NCI-H187 treated with DMSO at 0.1 percent for 48 hours (cell line): ENCODE measurements at places on chromosomes 2 and 18.

GRCh38 chr2:159912580-159912979, 114.6 kb upstream of the CD302 start:
- no peak for DNase-seq

DNA sequence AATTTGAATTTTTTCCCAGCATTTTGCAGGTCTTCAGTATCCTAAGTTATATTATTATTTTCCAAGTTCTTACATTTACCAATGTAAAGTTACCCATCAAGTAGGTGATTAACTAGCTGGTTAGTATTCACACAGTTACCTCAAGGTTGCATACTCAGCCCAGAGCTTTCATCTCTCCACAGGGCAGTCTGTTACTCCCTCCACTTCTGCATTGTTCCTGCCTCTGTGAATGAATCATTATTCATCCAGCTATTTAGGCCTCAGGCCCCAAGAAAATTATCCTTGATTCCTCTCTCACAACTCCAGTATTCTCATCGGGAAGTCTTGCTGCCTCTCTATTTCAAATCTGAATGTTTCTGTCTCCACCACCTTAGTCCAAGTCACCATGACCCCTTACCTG, 92.2 kb downstream of the SMC6 start:
- DNase-seq = no peak

- no peak for DNase-seq
Measured at GRCh38 chr2:97713296-97714083, at the start of gene ZAP70. TSS of gene ZAP70 (plus strand) at chr2:97713576. CDS start at chr2:97724037, 10,461 bp downstream.

GRCh38 chr2:34799556-34799955, 1200.5 kb upstream of the FAM98A start:
- DNase-seq = no peak

DNA sequence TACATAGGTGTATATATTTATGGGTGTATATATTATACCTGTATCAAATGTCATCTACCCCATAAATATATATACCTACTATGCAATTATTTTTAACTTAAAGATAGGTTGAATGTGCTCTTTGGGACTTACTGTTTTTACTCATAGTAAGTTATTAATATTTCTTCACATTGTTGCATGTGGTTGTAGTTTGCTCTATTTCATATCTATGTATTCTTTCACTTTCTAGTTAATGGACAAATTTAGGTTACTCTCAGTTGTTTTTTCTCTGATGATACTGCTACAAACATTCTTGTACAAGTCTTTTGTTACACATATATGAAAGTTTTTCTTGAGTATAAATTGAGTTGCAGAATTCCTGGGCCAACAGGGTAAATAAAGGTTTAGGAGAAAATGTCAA, 601.8 kb upstream of the ID2 start:
- no peak for DNase-seq

- DNase-seq = no peak
Measured at GRCh38 chr18:78624646-78625279, 354.9 kb upstream of the SALL3 start.

GRCh38 chr2:41846962-41847361, 200.9 kb upstream of the PKDCC start:
- DNase-seq = no peak

- DNase-seq = no peak
Measured at GRCh38 chr18:50393802-50394201, 19.0 kb downstream of the SKA1 start.

DNA sequence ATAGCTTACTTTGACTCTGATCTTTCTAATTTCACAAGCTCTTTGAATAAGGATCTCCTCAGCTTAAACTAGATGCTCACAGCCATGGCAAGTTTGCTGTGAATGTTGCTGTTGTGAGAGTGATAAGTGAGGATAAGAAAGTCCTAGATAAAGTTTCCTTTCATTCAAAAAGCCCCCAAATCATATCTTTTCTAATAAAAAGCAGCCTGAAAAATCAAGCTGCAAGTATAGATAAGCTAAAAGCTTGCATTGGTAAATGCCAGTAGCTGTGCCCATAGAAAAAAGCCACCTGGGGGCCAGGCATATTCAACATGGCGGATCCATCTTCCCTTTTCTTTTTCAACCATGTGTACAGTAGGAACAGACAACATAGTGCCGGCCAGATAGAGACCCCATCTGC, 4.3 kb downstream of the NLRC4 start:
- no peak for DNase-seq

DNA sequence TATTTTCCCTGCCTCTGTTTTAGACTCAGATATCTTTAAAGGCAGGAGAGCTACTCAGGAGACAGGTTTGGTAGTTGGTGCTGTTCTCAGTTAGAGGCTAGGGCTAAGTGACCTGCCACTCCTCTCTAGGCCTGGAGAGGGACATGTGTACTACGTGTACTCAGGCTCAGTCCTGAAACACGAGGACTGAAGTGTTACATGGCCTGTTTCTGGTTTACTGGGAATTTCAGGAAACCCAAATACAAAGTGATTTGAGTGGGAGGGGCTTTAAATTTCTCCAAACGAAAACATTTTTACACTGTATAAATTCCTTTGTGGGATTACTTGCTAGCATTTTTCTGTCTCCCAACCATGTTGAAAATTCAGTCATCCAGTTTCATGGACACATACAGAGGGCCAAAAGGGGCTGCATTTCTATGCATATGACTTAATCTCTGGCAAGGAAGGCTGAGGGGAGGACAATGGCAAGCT, 343.3 kb downstream of the CYP26B1 start:
- no peak for DNase-seq

DNA sequence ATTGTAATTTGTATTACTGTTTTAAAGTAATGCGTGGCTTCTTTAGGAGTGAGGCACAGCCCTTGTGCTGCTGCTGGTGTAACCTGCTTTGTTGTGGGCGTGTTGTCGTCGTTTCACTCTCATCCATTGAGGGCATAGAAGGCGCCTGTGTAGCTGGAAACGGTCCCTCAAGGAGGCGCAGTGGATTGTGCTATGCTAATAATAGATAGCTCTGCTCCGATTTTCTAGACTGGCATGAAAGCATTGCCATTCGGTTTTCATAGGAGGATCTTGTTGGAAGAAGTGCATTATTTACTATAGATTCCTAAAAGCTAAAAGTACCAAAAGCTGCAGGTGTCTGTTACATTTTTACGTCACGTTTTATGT, 17.9 kb downstream of the RAB12 start:
- DNase-seq = no peak

GRCh38 chr2:17804358-17804757, 11.9 kb upstream of the MSGN1 start:
- DNase-seq = no peak

GRCh38 chr2:147933931-147934330, 86.6 kb downstream of the ORC4 start:
- no peak for DNase-seq

- DNase-seq = no peak
Measured at GRCh38 chr2:200786826-200787225, 24.9 kb upstream of the BZW1 start.

- no peak for DNase-seq
Measured at GRCh38 chr2:85369500-85369899, 14.9 kb downstream of the ELMOD3 start.

DNA sequence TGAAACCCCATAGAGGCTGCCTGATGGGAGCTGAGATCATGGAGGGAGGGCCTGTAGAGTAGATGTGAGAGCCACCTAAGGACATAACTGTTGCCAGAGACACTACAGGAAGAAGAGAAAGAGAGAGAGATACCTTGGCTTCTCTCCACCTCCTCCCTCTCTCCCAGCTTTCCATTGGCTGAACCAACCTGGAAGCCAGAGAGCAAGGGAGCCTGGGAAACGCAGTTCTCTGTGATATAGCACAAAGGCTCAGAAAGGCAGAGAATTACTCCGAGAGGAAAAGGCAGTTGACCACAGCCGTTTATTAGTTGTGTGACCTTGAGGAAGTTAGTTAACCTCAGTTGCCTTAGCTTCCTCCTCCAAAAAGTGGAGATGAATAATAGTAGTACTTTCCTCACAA, 37.7 kb upstream of the MAT2A start:
- no peak for DNase-seq

GRCh38 chr2:107334306-107334705, 448.3 kb upstream of the ST6GAL2 start:
- DNase-seq = no peak

DNA sequence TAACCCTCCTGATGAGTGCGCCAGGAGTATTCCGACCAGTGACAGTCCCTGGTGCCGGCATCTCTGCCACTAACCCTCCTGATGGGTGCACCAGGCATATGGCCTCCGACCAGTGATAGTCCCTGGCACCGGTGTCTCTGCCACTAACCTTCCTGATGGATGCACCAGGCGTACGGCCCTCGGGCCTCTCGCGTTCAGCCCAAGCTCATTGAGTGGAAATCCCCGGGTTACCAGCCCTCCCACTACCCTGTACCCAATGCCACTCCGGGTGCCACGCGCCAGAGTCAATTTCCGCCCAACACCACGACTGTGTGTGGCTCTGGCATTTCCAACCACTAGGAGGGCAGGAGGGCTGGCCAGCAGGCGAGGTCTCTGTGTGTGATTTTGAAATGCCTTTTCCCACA, 11.7 kb upstream of the GPC1 start:
- DNase-seq = no peak

GRCh38 chr18:23337599-23338444, 115.3 kb upstream of the RIOK3 start:
- no peak for DNase-seq

DNA sequence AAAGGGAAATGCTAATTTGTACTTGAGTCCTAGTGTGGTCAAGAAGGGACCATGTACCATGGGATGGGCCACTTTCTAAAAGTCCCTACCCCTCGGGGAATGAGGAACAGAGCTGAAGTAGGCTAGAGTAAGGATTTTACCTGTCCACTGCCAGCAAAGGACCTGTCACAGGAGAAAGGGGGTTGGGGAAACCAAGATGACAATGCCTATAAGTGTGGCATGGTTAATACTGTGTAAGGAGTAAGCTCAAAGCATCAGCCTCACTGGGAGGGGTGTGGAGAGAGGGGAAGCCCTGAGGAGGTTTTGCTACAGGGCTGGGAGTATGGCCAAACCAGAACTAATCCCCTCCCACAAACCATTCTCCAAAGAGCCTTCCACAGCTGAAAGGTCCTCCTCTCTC, 15.8 kb downstream of the GKN2 start:
- DNase-seq = no peak
